ENCODE measurements at places on chromosomes 7 and 10.

DNA sequence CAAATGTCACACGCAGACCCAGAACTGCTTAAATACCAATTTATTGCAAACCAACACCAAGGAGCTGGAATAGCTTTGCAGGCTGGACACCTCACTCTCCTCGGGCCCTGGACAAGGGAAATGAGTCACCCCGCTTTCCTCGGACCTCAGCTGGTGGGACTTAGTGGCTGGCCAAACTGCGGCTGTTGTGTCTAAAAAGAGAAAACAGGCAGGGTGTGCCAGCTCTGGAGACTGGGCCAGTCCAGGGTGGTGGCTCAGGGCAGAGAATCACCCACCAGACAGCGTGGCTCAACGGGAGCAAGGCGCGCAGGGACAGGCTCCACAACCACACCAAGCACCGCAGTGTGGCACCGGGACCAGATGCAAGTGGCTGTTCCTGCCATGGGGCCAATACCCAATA lies 58.2 kb upstream of the CAMK2B start:
- peak; percentile 26 for DNase-seq

- no peak for DNase-seq
These were observed 3.2 kb upstream of the VGF start for GRCh38 chr7:101168412-101169049.

DNA sequence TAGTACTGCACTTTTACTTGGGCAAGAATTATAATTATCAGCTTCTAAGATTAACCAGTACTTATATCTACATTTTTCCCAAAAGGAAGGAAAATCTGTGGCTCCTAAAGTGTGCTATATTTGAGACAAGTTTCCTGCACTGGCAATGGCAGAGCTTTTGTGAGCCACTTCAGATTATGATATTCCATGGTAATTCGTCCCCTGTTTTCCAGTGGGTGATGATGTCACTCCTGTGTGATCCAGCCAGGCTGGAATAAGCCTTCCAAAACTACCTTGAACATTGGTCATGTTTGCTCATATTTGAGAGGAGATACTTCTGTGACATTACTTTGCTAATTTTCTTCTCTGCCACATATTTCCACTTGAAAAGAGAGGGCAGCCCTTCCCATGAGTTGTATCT lies 302.1 kb downstream of the MDFIC start:
- DNase-seq, result no peak

GRCh38 chr7:78492146-78492545 lies 693.6 kb downstream of the PHTF2 start:
- DNase-seq, result no peak

DNA sequence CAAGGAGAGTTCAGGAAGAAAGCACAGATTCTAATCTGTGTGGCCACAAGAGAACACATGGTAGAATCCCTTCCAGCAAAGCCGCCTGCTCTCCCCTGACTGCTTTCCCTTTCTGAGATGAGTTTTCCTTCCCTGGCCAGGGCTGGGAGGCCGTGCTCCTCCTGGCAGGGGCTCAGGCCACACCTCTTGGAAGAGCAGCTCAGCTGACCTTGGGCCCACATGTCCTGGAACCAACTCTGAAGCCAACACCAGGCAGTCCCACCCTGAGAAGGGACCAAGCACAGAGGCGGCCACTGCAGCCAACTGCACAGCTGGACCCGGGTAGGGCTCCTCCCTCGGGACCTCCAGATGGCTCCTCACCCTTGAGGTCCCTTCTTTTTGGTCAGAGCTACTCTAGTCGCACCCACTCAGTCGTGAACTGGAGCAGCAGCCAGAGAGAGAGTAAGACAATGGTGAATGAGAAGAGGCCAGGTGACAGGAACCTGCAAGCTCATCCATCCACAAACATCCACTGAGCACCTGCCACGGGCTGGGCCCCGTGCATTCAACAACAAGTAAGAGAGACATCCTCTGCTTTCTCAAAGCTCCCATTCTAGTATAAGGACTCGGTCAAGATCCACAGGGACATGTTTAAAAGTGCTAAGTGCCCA lies 40.3 kb downstream of the FAM53B start:
- no peak for DNase-seq

- DNase-seq, result no peak
These were observed 48.6 kb downstream of the CUL2 start for GRCh38 chr10:35041502-35041879.

DNA sequence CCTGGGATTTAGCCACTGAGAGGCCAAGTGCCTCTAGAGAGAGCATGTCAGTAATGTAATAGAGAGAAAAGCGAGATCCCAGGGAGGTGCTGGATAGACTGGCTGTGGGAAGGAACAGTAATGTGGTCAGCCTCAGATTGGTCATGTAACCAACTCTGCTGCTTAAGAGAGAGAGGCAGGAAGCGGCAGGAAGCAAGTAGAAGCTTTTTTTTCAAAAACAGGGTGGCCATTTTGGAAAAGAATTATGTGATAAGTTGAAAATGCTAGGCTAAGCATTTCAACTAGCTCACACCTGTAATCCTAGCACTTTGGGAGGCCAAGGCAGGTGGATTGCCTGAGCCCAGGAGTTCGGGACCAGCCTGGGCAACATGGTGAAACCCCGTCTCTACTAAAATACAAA lies 3.7 kb upstream of the PCOLCE start:
- no peak for DNase-seq

GRCh38 chr7:141243368-141243767 lies 169.5 kb downstream of the TMEM178B start:
- no peak for DNase-seq

- no peak for DNase-seq
These were observed 126.4 kb upstream of the CCDC6 start for GRCh38 chr10:60032723-60033122.

- peak; percentile 77 for DNase-seq
These were observed 70.0 kb downstream of the ARL4A start for GRCh38 chr7:12757443-12757842.
